Stimulated activated CD4-positive, alpha-beta T cell treated with anti-CD3 and anti-CD28 coated beads, Interleukin-1b, Interleukin-23, amount 100 ng/mL, for 24 hours (primary cell): ENCODE measurements at places on chromosomes 5 and 9.

DNA sequence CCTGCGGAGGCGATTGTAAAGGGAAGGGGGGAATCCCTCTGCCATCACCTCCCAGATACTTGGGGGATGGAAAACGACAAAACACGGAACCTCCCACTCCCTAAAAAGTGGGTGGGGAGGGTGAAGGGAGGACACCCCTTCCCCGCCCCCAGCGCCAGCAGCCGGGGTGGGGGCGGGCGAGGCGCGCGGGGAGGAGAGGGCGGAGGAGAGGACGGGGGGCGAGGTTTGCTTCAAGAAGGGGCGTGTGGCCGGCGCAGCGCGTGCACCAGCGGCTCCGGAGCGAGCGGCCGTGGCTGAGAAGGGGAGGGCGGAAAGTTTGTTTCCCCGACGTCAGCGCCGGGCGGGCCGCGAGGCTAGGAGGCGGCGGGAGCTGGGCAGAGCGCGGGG is at the start of gene PRRX2:
PRRX2 (plus strand) TSS at position 259 of the 387 bp plus-strand sequence. CDS start 221 bp downstream, outside the sequence.
- DNase-seq = no peak

GRCh38 chr5:35908814-35909213 is 29.6 kb downstream of the CAPSL start:
- no peak for DNase-seq

- DNase-seq = no peak
Observed at GRCh38 chr5:131389096-131389868, 125.4 kb downstream of the CDC42SE2 start.

DNA sequence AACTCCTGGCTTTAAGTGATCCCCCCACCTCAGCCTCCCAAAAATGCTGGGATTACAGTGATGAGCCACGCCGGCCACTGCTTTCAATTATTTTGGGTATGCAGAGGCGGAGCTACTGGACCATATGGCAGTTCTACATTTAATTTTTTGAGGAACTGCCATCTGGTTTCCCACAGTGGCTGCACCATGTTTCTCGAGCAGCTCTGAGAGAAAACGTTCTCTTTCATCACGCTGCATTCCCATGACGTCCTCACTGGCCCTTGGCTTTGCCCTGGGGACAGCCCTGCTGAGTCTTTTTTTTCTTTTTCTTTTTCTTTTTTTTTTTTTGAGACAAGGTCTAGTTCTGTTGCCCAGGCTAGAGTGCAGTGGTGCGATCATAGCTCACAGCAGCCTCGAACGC is 35.5 kb upstream of the GRHPR start:
- no peak for DNase-seq
